H9 (cell line): ENCODE measurements at places on chromosomes 6 and 20.

DNA sequence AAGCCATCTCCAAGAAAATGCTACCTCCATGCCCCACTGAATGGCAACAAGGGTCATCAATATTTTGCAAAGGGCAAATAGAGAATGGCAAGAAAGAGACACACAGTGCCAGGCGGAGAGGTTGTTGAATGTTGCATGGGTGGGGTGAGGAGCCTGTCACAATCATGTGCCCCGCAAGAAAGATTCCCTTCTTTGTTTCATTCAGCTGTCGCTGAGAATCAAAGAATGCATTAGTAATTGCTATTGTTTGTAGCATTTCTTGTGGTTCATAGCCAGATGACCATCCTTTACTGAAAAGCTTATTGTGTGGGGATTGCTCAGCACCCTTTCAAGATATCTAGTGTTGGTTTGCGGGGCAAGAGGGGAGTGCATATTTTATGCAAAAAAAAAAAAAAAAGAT, 166.5 kb upstream of the QKI start:
- no peak for DNase-seq

- DNase-seq: peak; percentile 77
Observed at GRCh38 chr6:44304282-44305199, 8.6 kb downstream of the AARS2 start.

GRCh38 chr20:51139891-51140290, 117.0 kb upstream of the KCNG1 start:
- no peak for DNase-seq

GRCh38 chr20:48562586-48563116, 265.1 kb downstream of the PREX1 start:
- no peak for DNase-seq

DNA sequence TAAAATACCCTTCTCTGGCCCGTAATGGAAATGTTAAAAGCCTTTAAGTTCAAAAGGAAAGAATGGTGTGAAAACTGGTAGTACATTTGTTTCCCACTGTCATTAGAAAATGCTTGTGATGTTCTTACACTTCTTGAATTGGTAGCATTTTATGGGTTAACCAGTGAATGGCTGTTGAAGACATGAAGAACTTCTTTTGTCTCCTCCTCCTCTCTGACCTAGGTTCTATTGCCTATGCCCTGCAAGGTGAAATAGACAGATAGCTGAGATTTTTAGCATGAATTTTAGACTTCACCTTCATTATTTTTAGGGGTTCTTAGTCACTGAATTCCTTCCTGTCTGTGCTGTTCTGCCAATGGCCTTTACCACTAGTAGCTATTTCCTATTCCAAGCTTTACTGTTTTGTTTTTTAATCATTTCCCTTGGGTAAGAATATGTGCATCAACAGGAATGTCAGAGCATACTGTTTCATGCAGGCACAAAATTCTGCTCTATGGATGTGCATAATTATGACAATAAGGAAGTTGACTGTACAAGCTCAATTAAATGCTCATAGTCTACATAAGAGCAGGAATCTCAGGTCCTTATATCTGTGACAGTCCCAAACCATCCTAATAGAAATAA, 4.9 kb downstream of the TNFAIP3 start:
- DNase-seq: no peak
